ENCODE measurements at places on chromosomes 11 and 22. TPM values are rescaled to one million over a fixed set of nuclear protein-coding genes. Genes with fewer than 3 reads are reported as not detected.

GRCh38 chr11:9041747-9042146 is 37.9 kb upstream of the NRIP3 start:
- DNase-seq: no peak
- no peak overlapping the region for H3K27ac ChIP-seq
- peaks cover 10% of the 10 kb centered on the region for H3K27me3 ChIP-seq

- no peak overlapping the region for H3K27ac ChIP-seq
- H3K4me1 ChIP-seq: no peaks in the 10 kb centered on the region
- no peak for DNase-seq
- H3K27me3 ChIP-seq: no peaks in the 10 kb centered on the region
- no peaks in the 10 kb centered on the region for H3K36me3 ChIP-seq
Measured at GRCh38 chr11:123233975-123234334, 38.9 kb upstream of the CLMP start.

- no peaks in the 10 kb centered on the region for H3K27me3 ChIP-seq
- H3K4me1 ChIP-seq: peaks cover 18% of the 10 kb centered on the region
- H3K4me3 ChIP-seq: no peak overlapping the region
- H3K36me3 ChIP-seq: no peaks in the 10 kb centered on the region
- no peak overlapping the region for H3K27ac ChIP-seq
Measured at GRCh38 chr11:108218912-108219783, 3.3 kb downstream of the NPAT start.

DNA sequence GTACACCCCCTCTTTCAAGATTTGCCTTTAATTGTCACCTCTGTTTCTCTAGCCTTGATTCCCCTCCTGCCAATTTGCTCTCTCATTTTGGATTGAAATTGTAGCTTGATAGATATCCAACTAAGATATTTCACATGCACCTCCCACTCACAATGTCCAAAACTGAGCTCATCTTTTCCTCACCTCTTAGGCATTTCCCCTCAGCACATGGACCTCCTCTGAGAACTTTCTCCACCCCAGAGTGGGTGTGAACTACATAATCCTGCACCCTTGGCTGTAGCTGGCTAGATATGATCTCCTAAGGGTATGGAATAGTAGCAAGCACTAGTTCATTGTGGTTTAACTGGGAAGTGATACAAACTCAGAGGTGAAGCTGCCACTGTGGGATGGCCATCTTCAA is 91.5 kb upstream of the SESN3 start:
- H3K27me3 ChIP-seq: no peaks in the 10 kb centered on the region
- H3K27ac ChIP-seq: no peak overlapping the region
- DNase-seq: no peak
- H3K36me3 ChIP-seq: no peaks in the 10 kb centered on the region
- no peaks in the 10 kb centered on the region for H3K4me1 ChIP-seq

DNA sequence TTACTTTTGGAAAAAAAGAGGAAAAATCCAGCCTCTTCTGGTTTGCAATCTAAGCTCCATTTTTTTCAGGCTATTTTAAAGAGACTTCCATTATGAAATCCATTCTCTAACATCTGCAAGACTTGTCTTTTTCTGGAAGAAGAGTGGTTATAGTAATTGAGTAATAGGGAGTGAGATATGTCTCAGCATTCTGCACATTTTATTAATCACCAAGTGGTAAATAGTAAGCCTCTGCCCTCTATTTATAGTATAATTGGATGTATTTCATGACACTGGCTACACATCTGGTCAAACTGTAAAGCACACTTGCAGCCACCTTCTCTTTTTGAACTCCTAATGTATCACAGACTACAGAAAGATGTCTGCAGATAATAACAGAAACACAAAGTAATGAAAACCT is 391.1 kb downstream of the ETS1 start:
- no peaks in the 10 kb centered on the region for H3K27me3 ChIP-seq
- no peak for DNase-seq
- no peak overlapping the region for H3K4me3 ChIP-seq
- H3K36me3 ChIP-seq: no peaks in the 10 kb centered on the region
- H3K27ac ChIP-seq: no peak overlapping the region

GRCh38 chr11:2355000-2355644 is 22.0 kb upstream of the CD81 start:
- peak; percentile 29 for DNase-seq
- no peak overlapping the region for H3K4me3 ChIP-seq
- no peak overlapping the region for H3K27ac ChIP-seq
- H3K36me3 ChIP-seq: no peaks in the 10 kb centered on the region

DNA sequence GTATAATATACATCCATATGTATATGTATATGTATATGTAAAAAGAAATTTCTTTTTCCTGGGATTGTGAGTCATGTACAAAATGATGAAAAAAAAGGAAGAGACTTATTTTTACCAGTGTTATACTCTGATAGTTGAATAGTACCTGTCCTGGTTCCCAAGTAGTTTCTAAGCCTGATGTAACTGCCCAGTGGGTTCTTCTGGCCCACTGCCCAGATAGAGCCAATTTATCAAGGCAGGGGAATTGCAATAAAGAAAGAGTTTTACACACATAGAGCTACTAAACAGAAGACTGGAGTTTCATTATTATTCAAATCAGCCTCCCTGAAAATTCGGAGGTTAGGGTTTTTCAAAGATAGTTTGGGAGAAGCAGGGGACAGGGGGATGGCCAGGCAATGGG is 29.1 kb upstream of the NARS2 start:
- no peak for DNase-seq
- no peaks in the 10 kb centered on the region for H3K27me3 ChIP-seq

DNA sequence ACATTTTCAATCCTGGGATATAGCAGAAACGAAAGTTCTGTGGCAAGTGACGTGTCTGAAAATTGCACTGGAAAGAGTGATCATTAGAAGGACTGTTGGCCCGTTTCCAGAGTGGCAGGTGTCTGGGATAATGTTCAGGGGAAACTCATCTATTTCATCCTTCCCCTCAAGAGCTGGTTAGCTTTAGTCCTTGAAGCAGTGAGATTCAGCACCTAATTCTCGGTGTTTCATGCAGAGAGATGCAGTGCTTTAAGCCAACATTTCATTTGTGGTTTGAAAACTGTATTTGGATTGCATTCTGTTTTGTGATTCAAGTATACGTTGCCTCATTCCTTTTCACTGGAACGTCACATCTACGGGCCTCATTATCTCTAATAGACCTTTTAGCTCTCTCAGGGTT is 205.0 kb upstream of the RAG2 start:
- H3K27ac ChIP-seq: no peak overlapping the region
- no peak overlapping the region for H3K4me3 ChIP-seq
- DNase-seq: no peak
- no peaks in the 10 kb centered on the region for H3K27me3 ChIP-seq

GRCh38 chr11:93741882-93742226 is 382 bp downstream of the C11orf54 start:
- no peak for DNase-seq
- H3K4me3 ChIP-seq: peak overlapping the region; percentile 99
- no peaks in the 10 kb centered on the region for H3K27me3 ChIP-seq
- H3K27ac ChIP-seq: peak overlapping the region; percentile 54
- H3K4me1 ChIP-seq: peaks cover 23% of the 10 kb centered on the region
- H3K36me3 ChIP-seq: peaks cover 4% of the 10 kb centered on the region

DNA sequence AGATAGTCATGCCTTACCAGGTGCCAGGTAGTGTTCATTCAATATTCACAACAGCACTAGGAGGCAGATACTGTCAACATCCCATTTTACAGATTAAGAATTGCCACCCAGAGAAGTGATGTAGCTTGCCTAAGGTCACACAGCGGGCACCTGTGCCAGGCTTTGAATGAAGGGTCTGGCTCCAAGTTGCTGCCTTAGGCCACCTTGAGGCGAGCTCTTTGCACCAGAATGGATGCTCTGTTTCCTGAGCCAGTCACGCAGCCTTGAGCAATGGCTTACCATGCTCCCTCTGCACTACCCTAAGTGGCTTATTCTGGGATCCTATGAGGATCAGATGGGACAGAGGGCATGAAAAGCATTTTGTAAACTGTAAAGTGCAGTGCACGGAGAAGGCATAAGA is 25.1 kb upstream of the TIMP3 start:
- no peak overlapping the region for H3K4me3 ChIP-seq
- no peak for DNase-seq
- no peaks in the 10 kb centered on the region for H3K36me3 ChIP-seq

DNA sequence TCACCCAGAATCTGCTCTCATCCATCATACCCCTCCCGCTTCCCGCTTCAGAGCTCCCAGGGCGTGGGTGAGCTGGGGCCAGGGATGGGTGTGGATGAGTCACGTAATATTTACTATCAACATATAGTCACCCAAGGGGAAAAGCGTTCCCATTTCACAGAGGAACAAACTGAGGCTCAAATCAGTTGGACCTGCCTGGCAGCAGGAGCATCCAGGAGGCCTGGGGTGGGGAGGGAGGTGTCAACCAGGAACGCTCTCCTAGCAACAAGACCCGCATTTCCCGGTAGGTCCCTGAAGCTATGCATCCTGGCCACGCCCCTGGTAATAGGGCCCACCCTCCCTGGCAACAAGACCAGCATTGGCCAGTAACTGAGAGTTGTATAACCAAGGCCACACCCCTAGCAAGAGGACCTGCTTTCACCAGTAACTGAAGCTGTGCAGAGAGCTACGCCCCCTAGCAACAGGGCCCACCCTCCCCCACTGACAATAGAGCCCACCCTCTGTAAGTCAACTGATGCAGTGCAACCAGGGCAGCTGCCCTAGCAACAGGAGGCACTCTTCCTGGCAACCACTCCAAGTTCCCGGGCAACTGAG is 32.7 kb upstream of the TXNRD2 start:
- H3K27ac ChIP-seq: peak overlapping the region; percentile 65
- H3K4me1 ChIP-seq: peaks cover 19% of the 10 kb centered on the region
- DNase-seq: peak; percentile 92
- no peak overlapping the region for H3K4me3 ChIP-seq

DNA sequence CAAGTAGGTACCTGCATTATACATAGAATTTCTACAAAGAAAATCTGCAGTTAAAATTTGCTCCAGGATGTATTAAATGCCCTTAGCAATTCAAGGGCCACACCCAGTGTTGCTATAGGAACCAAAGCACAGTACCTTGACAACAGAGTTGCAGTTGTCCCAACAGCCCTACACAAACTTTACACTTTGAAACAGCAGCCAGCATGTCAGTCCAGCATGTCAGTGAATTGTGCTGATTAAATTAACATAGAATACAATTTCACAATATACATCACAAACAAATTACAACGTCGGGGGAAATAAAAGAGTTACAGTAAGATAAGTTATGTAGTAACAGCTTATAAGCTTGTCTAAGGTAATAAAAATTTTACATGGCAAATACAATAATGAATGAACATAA is 389.2 kb downstream of the SOX6 start:
- H3K36me3 ChIP-seq: no peaks in the 10 kb centered on the region
- no peaks in the 10 kb centered on the region for H3K27me3 ChIP-seq
- no peak overlapping the region for H3K4me3 ChIP-seq
- peak overlapping the region; percentile 19 for H3K27ac ChIP-seq

DNA sequence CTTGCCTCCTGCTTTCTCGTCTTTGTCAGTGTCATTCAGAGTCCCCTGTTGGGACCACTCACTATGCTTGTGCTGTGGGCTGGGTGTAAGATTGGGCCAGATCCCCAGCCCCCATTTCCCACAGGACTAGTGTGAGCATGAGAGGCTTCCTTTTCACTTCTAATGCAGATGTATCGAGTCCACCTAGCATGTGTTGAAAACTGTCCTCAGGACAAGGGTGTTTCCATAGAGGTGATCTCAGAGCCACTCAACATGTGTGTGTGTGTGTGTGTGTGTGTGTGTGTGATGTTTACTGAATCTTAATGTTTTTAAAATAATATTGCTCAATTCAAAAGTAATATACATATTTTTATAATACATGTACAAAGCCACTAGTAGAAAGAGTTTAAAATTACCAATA is 11.4 kb upstream of the CD44 start:
- no peaks in the 10 kb centered on the region for H3K4me1 ChIP-seq
- H3K27me3 ChIP-seq: peaks cover 2% of the 10 kb centered on the region
- no peak overlapping the region for H3K4me3 ChIP-seq
- DNase-seq: no peak
- no peak overlapping the region for H3K27ac ChIP-seq

DNA sequence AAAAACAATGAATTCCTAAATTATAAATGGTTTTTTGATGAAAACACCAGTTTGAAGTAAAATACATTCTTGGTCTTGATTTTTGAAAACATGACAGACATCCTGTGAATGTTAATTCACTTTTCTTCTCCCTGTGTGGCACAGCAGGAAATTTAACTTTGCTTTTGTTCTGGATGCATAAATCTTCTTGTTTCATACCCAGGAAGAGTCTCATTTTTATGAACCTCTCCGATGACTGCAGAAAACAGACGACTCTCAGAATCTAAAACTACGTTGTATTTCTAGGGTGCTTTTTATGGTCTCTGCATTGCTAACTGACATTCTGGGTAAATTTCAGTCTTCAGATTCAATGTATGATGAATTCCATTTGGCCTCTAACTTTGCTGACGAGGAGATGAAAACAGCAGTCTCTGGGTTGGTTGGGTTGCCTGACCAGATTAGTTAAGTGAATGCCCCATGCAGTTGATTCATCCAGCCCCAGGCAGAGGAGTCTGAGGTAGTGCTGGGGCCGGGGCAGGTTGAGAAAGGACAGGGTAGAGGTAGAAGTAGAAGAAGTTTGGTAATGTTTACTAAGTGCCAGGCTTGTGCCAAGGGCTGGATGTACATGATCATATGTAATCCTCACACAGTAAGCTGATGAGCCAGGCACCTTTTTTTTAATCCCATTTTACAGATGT is 20.1 kb downstream of the TCP11L1 start:
- peaks cover 2% of the 10 kb centered on the region for H3K4me1 ChIP-seq
- H3K27ac ChIP-seq: no peak overlapping the region
- no peaks in the 10 kb centered on the region for H3K27me3 ChIP-seq
- peaks cover 4% of the 10 kb centered on the region for H3K36me3 ChIP-seq
- DNase-seq: no peak
- no peak overlapping the region for H3K4me3 ChIP-seq

GRCh38 chr22:25485626-25486545 is 78.6 kb upstream of the GRK3 start:
- no peaks in the 10 kb centered on the region for H3K27me3 ChIP-seq
- no peaks in the 10 kb centered on the region for H3K4me1 ChIP-seq
- H3K27ac ChIP-seq: no peak overlapping the region
- no peaks in the 10 kb centered on the region for H3K36me3 ChIP-seq

Gene TECTA
- 0.28 TPM for total RNA-seq

Gene NFRKB
- total RNA-seq: 30.6 TPM

Gene RAB36
- 2.6 TPM for total RNA-seq

Gene OSBP
- 37.5 TPM for total RNA-seq

Gene SERPING1
- not detected for total RNA-seq

Gene CRYBA4
- total RNA-seq: not detected

Gene MPST
- 87.3 TPM for total RNA-seq

Gene PLAAT3
- total RNA-seq: 22.8 TPM

Measured in endothelial cell of umbilical vein (primary cell).